ENCODE measurements at places on chromosomes 5 and 9.

- no peak for DNase-seq
These were observed 8.2 kb downstream of the FIBCD1 start for GRCh38 chr9:130930804-130931349.

DNA sequence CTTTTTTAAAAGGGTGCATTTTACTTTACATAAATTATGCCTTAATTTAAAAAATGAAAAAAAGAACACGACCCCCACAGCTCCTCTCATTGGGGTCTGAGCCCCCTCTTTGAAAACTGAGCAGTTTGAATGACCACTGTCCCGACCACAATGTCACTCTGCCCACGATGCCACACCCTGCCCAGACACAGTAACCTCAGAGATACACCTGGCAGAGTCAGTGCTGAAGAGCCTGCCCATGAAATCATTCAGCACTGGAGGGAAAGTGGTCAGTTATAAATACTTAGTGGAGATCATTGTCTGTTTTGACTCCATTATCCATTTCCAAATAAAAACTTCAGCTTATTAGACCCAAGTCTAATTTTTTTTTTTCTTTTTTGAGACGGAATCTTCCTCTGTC, 49.3 kb downstream of the DNAJC21 start:
- DNase-seq, result no peak

DNA sequence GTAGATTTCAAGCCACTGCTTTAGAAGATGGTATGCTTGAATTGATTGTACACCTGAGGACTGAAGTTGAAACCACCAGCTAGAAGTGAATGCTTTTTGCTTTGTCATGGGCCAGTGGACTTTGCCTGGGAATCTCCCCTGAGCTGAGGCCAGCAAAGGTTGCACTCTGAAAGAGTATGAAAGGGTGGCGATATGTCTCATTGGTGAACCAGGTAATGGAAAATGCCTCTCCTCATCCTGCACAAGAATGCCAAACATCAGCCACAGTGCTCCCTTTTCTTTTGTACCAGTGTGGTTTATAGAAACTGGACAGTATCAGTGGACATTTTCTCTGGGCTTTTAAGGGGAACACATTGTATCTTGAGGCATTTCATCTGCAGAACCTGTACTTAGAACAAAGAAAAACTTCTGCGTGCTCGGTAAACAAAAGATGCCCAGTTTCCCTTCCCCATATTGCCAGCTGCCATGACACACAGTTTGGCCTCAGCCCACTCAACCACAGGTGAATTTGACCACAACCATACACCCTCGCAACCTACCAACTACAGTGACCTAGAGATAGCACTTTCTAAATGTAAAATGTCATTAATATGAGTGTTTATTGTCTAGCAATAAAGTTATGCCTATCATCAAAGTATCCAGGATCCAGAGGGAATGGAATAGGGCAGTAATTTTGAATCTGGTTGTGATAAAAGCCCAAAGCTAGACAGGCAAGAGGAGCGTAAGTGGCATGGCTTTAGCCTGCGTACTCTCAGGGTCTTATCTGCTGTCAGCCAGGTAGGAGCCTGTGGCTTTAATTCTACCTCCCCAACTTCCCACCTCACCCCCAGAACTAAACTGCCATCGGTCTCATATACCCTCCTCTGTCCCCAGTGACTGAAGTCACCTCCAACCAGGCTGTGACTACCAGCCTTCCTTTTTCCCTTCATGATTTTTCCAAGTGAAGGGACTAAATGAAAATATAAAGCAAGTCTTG, 79.5 kb upstream of the LHFPL2 start:
- no peak for DNase-seq

DNA sequence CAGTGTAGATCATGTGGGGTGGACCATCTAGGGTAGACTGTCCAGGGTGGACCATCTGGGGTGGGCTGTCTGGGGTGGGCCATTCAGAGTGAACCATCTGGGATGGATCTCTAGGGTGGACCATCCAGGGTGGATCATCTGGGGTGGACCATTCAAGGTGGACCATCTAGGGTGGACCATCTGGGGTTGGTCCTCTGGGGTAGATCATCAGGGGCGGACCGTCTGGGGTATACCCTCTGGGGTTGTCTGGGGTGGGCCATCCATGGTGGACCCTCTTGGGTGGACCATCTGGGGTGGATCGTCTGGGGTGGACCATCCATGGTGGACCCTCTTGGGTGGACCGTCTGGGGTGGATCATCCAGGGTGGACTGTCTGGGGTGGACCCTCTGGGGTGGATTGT, 64.3 kb downstream of the KCNT1 start:
- no peak for DNase-seq

DNA sequence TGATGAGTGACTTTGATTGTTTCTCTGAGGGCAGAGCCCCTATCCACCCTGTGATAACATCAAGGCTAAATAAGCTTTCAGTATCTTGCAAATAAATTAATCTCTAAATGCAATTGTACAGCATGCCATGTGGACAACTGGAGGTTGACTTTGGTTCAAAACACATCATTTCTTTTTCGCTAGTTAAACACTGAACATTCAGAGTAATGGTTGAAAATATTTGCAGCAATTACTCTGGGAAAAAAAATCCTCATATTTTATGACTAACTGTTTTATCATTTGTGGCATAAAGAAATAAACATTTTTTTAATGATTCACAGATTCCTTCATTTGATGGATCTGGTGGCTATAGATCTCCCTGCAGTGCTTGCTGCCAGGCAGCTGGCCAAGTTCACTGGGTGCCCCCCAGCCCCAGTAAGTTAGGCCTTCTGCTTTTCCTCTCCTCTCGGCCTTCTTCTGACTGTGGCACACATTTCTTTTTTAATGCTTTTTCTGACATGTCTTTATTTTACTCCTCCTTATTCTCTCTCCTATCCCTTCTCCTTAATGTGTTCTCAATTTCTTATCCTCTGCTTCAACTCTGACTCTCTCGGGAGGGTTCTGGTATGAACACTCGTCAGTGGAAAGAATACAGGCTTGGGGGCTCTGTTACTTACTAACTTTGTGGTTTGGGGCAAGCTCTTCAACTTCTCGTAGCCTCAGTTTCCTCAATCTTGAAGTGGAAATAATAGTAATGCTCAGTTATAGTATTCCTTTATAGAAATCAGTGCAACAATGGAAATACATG, 69.6 kb downstream of the ADAMTSL1 start:
- no peak for DNase-seq

GRCh38 chr5:126864042-126864688, 87.2 kb downstream of the LMNB1 start:
- DNase-seq, result no peak

DNA sequence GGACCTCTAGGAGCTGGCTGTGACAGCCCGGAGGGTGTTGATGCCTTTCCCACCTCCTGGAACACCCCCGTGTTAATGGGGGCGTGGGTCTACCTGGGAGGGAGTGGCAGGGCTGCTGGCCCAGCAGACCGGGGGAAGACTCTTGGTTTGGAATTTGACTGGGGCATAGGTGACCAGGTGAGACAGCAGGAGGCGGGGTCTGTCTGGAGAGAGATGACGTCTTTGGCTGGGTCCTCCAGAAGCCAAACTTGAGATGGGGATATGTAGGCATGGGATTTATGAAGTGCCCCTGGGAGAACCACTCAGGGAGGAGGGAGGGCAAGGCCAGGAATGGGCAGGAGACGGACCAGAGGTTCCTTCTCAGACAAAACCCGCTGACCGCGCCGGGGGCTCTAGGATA, 42.6 kb downstream of the NEK6 start:
- no peak for DNase-seq

Measured in stimulated activated CD8-positive, alpha-beta memory T cell treated with anti-CD3 and anti-CD28 coated beads, Interleukin-7, amount 100 ng/mL, for 48 hours (primary cell).